CD8-positive, alpha-beta memory T cell (primary cell): ENCODE measurements at places on chromosomes 7 and 10. TPM values are rescaled to one million over a fixed set of nuclear protein-coding genes. Genes with fewer than 3 reads are reported as not detected.

DNA sequence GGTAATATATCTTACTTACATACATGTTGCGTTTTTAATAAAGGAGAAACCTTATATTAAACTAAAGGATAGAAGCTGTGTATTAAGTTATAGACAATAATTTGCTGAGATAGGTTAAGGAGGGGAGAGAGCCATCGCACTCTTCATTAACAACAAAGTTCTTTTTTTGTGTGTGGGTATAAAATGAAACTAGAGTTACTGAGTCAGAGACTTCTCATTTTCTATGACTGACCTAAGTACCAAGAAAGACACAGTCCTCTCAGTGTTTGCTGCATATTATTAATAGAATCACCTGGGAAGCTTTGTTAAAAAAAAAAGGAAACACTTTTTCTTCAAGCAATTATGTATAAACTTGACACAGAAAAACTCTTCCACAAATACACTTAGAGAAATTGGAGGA, 31.4 kb downstream of the FEZF1 start:
- H3K27me3 ChIP-seq: no peaks in the 10 kb centered on the region
- no peaks in the 10 kb centered on the region for H3K36me3 ChIP-seq
- H3K27ac ChIP-seq: no peak overlapping the region
- no peaks in the 10 kb centered on the region for H3K4me1 ChIP-seq

GRCh38 chr10:49647554-49647953, 31.9 kb upstream of the C10orf53 start:
- H3K4me3 ChIP-seq: no peak overlapping the region
- no peak for DNase-seq
- H3K27me3 ChIP-seq: no peaks in the 10 kb centered on the region
- H3K4me1 ChIP-seq: no peaks in the 10 kb centered on the region
- no peaks in the 10 kb centered on the region for H3K36me3 ChIP-seq
- no peak overlapping the region for H3K27ac ChIP-seq

DNA sequence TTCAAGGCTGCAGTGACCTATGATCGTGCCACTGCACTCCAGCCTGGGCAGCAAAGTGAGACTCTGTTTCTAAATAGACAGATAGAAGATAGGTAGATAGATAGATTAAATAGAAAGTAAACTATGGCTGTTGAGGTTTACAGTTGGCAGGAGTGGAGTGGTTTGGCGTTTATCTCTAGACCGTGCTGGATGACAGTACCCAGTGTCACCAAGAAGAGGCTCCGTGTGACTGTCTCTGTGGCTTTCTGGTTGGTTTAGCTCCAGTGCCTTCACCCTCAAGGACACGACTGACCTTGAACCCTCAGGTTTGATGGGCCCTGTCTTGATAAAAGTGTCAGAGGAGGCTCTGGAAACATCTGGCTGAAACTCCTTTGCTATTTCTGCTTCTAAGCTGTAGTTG, 31.7 kb downstream of the CHST12 start:
- no peak overlapping the region for H3K4me3 ChIP-seq
- H3K36me3 ChIP-seq: peaks cover 15% of the 10 kb centered on the region
- H3K4me1 ChIP-seq: no peaks in the 10 kb centered on the region
- no peak overlapping the region for H3K27ac ChIP-seq
- no peaks in the 10 kb centered on the region for H3K27me3 ChIP-seq
- DNase-seq: no peak

- no peaks in the 10 kb centered on the region for H3K36me3 ChIP-seq
- H3K4me1 ChIP-seq: no peaks in the 10 kb centered on the region
- H3K4me3 ChIP-seq: no peak overlapping the region
- DNase-seq: no peak
Observed at GRCh38 chr7:23715099-23715498, 5.1 kb downstream of the STK31 start.

GRCh38 chr10:79021331-79021907, 47.3 kb upstream of the ZMIZ1 start:
- H3K36me3 ChIP-seq: no peaks in the 10 kb centered on the region
- H3K4me3 ChIP-seq: no peak overlapping the region
- H3K27ac ChIP-seq: no peak overlapping the region
- DNase-seq: no peak

DNA sequence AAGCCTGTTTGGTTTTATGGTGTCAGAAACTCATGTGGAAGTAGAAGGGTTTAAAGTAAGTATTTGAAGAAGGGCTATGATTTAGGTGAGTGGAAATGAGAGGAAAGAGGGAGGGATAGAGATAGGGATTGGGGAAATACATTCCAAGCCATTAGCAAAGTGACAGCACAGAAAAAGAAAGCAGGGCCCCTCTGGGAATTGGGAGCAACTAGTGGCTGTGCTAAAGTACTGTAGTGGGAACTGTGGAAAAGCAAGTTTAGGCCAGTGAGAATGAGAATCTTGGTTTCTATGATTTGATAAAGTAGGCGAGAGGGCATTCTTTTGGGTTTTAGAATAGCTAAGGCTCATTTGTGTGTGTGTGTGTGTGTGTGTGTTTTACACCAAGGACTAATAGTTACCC, 5.0 kb downstream of the PRKG1 start:
- H3K4me1 ChIP-seq: no peaks in the 10 kb centered on the region
- H3K27me3 ChIP-seq: peaks cover 8% of the 10 kb centered on the region
- no peak overlapping the region for H3K27ac ChIP-seq
- no peak overlapping the region for H3K4me3 ChIP-seq

DNA sequence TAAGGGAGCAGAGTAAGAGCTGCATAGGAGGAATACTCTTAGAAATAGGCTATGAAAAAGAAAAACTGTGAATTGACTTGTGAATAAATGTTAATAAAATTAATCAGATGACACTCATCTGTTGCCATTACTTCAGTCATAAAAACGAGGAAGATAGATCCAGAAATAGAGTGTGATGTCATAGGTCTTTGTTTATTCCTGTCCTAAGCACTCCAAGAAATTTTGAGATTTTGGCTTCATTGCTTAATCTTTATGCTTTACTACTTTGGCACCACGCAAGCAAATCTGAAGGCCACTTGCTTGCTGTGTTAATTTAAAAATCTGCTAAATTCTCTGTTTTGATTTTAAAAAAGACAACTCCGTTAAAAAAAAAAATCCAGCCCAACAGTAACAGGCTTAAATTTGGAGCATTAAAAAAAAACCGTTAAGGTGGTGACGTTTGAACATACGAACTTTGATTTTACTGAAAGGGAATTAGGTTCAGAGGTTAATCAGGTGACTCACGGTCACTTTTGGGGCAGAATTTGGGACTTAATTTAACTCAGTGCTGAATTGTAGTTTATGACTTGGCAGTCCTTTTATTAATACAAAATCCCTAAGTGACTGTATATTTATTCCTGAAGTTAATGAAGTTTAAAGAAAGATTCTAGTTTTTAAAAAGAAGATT, 3.4 kb downstream of the IFRD1 start:
- no peak overlapping the region for H3K27ac ChIP-seq
- H3K4me3 ChIP-seq: no peak overlapping the region
- DNase-seq: no peak
- H3K4me1 ChIP-seq: peaks cover 24% of the 10 kb centered on the region
- H3K27me3 ChIP-seq: no peaks in the 10 kb centered on the region

DNA sequence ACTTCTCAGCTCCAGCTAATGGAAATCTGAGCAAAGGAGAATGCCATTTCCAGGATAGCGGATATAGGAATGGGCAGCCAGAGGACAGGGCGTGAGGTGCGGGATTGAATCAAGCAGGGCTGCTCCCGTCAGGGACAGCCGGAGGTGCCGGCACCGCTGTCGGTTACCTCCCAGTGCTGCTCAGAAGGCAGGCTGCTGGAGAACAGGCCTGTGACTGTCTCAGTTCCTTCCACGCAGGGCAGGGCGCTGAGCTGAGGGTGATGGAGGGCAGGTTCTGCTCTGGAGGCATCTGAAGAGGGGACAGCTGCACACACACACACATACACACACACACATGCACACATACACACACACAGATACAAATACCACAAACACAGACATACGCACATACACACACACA, 111.1 kb downstream of the DOCK1 start:
- no peak overlapping the region for H3K27ac ChIP-seq
- H3K36me3 ChIP-seq: no peaks in the 10 kb centered on the region

GRCh38 chr7:50868426-50869100, 85.9 kb upstream of the GRB10 start:
- no peaks in the 10 kb centered on the region for H3K4me1 ChIP-seq
- peaks cover 3% of the 10 kb centered on the region for H3K27me3 ChIP-seq
- H3K4me3 ChIP-seq: no peak overlapping the region
- no peak overlapping the region for H3K27ac ChIP-seq

GRCh38 chr10:8767591-8767990, 713.1 kb downstream of the GATA3 start:
- H3K27me3 ChIP-seq: no peaks in the 10 kb centered on the region
- H3K4me1 ChIP-seq: no peaks in the 10 kb centered on the region
- no peaks in the 10 kb centered on the region for H3K36me3 ChIP-seq
- H3K4me3 ChIP-seq: no peak overlapping the region
- no peak for DNase-seq
- no peak overlapping the region for H3K27ac ChIP-seq

The AP4M1 gene
- 13.8 TPM for total RNA-seq

The CDK14 gene
- total RNA-seq: not detected

The TRPV6 gene
- not detected for total RNA-seq

The INHBA gene
- not detected for total RNA-seq

The WDFY4 gene
- 0.20 TPM for total RNA-seq

The CPN1 gene
- total RNA-seq: not detected

The SUN3 gene
- not detected for total RNA-seq
